ENCODE measurements at places on chromosomes 12 and 14. TPM values are rescaled to one million over a fixed set of nuclear protein-coding genes. Genes with fewer than 3 reads are reported as not detected.

The PLBD2 gene
- polyA plus RNA-seq: 21.2 TPM

The GPR162 gene
- polyA plus RNA-seq: 7.9 TPM

The GDF11 gene
- polyA plus RNA-seq: 4.2 TPM

The CD4 gene
- 17.4 TPM for polyA plus RNA-seq

The OTOGL gene
- polyA plus RNA-seq: 0.22 TPM

The AQP6 gene
- polyA plus RNA-seq: 0.49 TPM

The PLEKHG7 gene
- polyA plus RNA-seq: 0.54 TPM

DNA sequence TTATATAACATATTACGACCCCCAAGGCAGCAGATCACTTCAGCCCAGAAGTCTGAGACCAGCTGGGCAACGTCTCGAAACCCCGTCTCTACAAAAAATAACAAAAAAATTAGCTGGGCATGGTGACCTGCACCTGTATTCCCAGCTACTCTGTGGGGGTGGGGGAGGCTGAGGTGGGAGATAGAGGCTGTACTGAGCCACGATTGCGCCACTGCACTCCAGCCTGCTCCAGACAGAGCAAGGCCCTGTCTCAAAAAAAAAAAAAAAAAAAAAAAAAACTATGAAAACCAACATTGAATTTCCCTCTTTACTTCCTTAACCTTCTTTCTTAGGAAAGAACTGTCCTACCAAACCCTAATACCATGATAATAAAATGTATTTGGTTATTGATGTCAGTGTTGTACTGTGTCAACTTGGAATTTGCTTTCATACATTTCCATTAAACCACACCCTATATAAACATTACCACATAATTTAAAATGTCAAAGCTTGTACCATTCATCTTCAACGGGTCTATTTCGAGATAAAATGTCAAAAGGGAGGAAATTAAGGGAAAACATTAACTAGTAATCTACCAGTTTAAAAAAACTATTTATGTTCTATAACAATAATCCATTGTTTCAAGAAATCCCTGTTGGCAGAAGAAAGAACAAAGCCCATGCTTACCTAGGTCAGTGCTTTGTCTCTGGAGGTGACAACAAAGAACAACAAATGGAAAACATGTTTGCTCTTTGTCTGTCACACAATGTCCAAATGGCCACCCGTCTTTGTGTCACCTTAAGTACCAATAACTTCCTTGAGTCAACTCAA is 17.4 kb downstream of the GALNT4 start:
- H3K4me1 ChIP-seq: peaks cover 19% of the 10 kb centered on the region
- H3K4me3 ChIP-seq: no peak overlapping the region
- H3K36me3 ChIP-seq: no peaks in the 10 kb centered on the region
- H3K27ac ChIP-seq: peak overlapping the region; percentile 56
- H3K27me3 ChIP-seq: no peaks in the 10 kb centered on the region
- DNase-seq: peak; percentile 83

DNA sequence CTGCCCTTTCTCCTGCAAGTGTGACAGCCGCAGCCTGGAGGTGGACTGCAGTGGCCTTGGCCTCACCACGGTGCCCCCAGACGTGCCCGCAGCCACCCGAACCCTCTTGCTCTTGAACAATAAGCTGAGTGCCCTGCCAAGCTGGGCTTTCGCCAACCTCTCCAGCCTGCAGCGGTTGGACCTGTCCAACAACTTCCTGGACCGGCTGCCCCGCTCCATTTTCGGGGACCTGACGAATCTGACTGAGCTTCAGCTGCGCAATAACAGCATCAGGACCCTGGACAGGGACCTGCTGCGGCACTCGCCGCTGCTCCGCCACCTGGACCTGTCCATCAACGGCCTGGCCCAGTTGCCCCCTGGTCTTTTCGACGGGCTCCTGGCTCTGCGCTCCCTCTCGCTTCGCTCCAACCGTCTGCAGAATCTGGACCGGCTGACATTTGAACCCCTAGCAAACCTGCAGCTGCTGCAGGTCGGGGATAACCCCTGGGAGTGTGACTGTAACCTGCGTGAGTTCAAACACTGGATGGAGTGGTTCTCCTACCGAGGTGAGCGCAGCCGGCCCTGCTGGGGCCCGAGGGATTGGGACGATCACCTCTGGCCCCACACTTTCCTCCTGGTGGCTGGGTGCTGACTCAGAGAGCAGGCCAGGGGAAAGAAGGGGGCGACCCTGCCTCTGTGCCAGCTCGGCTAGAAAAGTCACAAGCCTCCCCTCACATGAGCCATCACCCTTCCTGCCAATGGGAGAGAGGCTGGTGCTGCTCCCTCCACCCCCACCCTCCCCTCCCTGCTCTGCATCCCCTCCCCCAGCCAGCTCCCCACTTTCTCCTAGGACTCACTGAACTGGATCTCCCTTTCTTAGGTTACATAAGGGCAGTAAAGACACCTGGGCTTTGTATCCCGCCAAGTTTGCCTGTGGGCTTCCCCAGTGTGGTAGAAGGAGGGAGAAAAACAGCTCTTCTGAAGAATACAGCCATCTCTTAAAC is 10.9 kb downstream of the LRTM2 start:
- H3K4me3 ChIP-seq: no peak overlapping the region
- no peaks in the 10 kb centered on the region for H3K4me1 ChIP-seq
- peak; percentile 62 for DNase-seq
- H3K27ac ChIP-seq: no peak overlapping the region
- no peaks in the 10 kb centered on the region for H3K36me3 ChIP-seq

- peaks cover 12% of the 10 kb centered on the region for H3K4me1 ChIP-seq
- H3K27ac ChIP-seq: no peak overlapping the region
- H3K36me3 ChIP-seq: no peaks in the 10 kb centered on the region
- no peak overlapping the region for H3K4me3 ChIP-seq
- DNase-seq: no peak
These were observed 443.0 kb downstream of the RAD51B start for GRCh38 chr14:68262567-68262966.

DNA sequence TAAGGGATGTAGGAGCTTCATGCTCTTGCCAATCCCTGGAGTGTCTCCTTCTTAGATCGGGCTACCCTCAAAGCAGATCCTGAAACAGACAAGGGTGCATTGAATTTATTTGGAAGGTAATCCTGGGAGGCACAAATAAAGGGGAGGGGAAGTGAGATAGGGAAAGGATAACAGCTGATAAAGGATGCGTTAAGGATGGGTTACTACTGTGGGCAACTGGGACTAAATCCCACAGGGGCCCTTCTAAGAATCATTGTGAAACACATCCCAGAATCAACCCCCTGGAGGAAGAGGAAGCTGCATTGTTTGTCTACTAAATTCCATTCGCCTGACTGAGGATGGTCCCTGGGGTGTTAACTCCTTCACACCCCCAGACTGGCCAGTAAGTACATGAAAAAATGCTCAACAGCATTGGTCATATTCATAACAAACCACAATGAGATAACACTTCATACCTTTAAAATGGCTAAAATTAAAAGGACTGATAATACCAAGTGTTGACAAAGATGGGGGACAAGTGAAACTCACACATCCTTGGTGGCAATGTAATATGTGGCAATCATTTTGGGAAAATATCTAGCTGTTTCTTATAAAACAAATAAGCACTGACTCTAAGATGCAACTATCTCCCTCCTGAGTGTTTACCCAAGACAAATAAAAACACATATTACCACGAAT is 37.0 kb upstream of the CMKLR1 start:
- DNase-seq: no peak
- H3K4me3 ChIP-seq: no peak overlapping the region
- H3K4me1 ChIP-seq: no peaks in the 10 kb centered on the region

DNA sequence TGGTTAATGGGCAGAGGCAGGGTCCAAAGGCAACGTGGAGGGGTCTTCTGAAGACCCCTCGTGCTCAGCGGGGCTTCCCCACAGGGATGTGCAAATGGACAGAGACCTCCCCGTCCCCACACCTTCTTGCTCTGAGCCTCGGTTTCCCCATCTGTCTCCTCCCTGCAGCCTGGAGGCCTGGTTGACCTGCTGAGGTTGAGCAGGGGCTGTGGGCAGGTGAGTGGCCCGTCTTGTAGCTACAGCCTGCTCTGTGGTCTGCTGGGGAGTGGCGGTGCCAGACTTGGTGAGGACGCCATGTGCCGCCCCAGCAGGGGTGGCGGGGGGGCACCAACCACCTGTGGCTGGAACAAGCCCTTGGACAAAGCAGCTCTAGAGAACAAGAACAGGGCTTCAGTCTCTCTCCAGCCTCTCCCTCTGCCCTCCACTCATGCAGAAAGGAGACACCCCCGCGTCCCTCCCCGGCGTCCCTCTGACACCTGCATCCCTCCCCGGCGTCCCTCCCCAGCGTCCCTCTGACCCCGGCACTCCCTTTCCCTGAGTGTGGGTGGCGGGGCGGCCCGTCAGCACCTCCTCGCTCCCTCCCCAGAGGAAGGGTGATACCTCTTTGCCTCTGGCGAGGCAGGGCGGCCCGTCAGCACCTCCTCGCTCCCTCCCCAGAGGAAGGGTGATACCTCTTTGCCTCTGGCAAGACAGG is 83.7 kb downstream of the NOC4L start:
- peaks cover 26% of the 10 kb centered on the region for H3K27me3 ChIP-seq
- no peak overlapping the region for H3K4me3 ChIP-seq
- H3K36me3 ChIP-seq: no peaks in the 10 kb centered on the region
- H3K4me1 ChIP-seq: no peaks in the 10 kb centered on the region

GRCh38 chr12:111788178-111788654 is 21.5 kb downstream of the ALDH2 start:
- no peaks in the 10 kb centered on the region for H3K27me3 ChIP-seq
- no peak for DNase-seq
- no peak overlapping the region for H3K27ac ChIP-seq

DNA sequence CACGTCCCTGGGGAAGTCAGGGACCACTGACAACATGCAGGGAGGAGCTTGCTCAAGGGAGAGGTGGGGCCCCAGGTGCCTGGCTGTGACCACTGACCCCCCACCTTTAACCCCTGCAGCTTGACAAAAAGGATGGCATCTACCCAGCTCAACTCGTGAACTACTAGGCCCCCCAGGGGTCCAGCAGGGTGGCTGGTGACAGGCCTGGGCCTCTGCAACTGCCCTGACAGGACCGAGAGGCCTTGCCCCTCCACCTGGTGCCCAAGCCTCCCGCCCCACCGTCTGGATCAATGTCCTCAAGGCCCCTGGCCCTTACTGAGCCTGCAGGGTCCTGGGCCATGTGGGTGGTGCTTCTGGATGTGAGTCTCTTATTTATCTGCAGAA is 26.3 kb downstream of the HIP1R start:
- peaks cover 16% of the 10 kb centered on the region for H3K4me1 ChIP-seq
- H3K4me3 ChIP-seq: no peak overlapping the region
- peaks cover 57% of the 10 kb centered on the region for H3K36me3 ChIP-seq
- H3K27me3 ChIP-seq: no peaks in the 10 kb centered on the region
- no peak overlapping the region for H3K27ac ChIP-seq

DNA sequence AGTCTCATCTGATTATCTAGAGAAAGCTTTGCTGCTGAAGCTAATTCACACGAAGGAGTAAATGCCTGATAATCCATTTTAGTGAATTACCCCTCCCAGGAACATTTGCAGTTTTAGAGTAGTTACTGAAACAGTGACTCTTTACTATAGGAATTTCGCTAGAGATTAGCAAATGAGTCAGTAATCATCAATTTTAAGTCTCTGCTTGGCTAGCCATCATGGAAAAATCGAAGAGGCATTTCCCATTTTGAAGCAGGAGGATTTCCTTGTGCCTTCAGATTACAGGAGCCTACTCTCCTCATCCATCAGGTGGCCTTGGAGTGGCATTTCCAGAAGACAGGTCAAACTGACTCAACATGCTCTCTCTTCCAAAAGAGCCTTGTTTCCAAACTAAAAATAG is 154.5 kb downstream of the EGLN3 start:
- peaks cover 66% of the 10 kb centered on the region for H3K27me3 ChIP-seq
- H3K4me1 ChIP-seq: no peaks in the 10 kb centered on the region
- no peak overlapping the region for H3K4me3 ChIP-seq
- H3K36me3 ChIP-seq: no peaks in the 10 kb centered on the region
- no peak overlapping the region for H3K27ac ChIP-seq

DNA sequence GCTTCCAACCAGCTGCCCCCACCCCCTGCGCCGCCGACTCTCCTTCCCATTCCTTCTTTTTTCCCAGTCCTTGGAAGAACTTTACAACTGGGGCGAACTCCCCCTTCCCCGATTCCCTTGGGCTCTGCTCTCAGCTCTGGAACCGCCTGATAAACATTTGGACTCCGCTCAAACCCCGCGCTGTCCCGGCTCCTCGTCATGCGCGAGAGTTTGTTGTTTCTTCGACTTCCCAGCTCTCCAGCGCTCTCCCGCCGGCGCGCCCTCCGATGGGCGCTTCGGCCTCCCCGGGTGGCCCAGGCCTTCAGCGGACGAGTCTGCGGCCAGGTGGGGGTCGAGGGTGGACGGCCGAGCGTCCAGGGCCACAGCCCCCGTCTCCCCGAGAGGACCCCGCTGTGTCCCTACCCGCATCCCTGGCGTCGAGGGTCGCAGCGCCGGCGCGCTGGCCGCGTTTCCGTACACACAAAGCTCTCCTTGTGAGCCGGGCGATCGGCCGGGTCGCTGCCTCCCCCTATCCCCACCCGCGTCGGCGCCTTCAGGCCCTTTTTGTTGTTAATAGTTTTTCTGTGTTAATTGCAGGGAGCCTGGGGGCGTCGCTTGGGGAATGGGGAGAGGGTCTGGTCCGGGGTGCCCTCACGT is 847 bp downstream of the MMP14 start:
- H3K36me3 ChIP-seq: peaks cover 42% of the 10 kb centered on the region
- H3K4me1 ChIP-seq: peaks cover 19% of the 10 kb centered on the region
- peak overlapping the region; percentile 95 for H3K27ac ChIP-seq
- H3K4me3 ChIP-seq: peak overlapping the region; percentile 98
- no peaks in the 10 kb centered on the region for H3K27me3 ChIP-seq

- no peak overlapping the region for H3K27ac ChIP-seq
- no peaks in the 10 kb centered on the region for H3K27me3 ChIP-seq
- no peaks in the 10 kb centered on the region for H3K36me3 ChIP-seq
- no peaks in the 10 kb centered on the region for H3K4me1 ChIP-seq
- H3K4me3 ChIP-seq: no peak overlapping the region
These were observed 324.4 kb downstream of the PDZRN4 start for GRCh38 chr12:41512497-41512896.

DNA sequence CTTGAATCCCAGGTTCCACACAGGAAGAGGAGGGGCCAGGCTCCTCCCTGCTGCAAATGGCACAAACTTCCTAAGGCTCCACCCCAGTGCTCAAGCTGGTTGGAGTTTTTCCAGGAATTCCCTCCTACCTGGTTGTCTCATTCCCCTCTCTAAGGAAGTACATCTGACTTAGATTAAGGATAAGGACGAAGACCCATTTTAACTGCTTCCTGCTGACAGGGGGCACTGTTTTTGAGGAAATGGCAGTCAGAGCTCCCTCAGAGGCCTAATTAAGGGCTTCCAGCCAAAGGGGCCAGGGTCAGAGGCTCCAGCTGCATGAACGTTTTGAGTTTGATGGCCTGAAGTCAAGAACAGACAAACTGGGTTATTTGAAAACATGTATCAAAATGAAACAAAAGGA is 1084.7 kb downstream of the SLC6A15 start:
- no peaks in the 10 kb centered on the region for H3K27me3 ChIP-seq
- H3K27ac ChIP-seq: no peak overlapping the region
- DNase-seq: no peak
- H3K4me3 ChIP-seq: no peak overlapping the region
